ENCODE measurements at places on chromosomes 16 and 17.
A peak's percentile ranks its signal among the peaks of the same experiment; 100 is the strongest.

GRCh38 chr16:87459027-87459426 lies 33.8 kb downstream of the ZCCHC14 start:
- DNase-seq: no peak

DNA sequence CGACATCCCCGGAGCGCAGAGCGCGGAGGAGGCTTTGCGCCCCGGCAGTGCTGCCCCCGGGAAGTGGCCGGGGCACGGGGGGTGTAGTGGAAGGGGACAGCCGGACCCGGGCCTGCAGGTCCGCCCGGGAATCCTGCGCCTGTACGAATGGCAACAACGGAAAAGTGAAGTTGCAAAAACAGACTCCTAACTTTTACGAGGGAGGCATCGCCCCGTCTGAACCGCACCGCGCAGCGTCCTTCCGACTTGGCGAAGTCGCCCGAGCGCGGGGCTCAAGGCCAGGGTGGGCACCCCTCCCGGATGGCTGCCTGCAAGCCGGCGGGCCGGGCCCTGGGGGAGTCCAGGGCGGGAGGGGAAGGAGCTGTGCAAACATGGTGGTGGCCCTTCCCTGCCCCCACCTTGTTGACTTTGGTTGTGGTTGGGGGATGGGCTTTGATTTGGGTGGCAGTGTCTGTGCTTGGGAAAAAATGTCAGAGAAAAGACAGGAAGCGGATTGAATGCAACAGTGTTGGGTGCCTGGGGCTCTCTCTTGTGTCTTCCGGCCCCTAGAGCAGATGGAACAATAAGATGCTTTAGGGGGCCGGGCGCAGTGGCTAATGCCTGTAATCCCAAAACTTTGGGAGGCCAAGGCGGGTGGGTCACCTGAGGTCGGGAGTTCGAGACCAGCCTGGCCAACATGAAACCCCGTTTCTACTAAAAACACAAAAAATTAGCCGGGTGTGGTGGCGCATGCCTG lies 675 bp downstream of the RNF213 start:
- DNase-seq: no peak

DNA sequence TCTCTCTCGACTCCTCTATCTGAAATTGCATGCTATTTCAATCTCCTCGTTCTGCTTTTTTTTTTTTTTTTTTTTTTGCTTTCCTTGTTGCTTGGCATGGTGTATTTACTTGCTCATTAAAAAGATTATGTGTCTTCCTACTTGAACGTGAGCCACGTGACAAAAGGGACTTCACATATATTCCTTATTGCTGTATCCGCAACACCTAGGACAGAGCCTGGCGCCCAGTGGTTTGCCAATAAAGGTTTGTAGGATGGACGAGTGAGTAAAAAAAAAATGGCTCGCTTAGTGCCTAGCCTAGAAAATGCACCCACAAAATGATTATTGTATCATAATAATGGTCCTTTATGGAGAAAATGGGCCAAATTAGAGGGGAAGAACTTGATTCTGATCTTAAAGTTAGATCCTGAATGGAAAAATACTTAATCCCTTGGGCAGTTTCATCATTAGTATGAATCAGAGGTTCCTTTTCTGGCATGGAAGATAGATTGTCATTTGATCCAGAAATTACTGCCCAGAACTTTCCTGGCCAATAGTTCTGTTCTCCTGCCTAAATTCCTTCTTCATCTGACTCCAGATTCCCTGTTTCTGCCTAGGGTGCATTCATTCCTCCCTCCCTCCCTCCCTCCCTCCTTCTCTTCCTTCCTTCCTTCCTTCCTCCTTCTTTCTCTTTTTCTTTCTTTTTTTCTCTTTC lies 13.6 kb upstream of the TMEM220 start:
- DNase-seq: no peak

GRCh38 chr17:46766493-46767491 lies 51.7 kb downstream of the WNT3 start:
- DNase-seq: no peak

GRCh38 chr16:1152123-1152638 lies 725 bp upstream of the CACNA1H start:
- DNase-seq: no peak

- DNase-seq: no peak
These were observed 19.2 kb downstream of the GRIN2A start for GRCh38 chr16:10162981-10163380.

DNA sequence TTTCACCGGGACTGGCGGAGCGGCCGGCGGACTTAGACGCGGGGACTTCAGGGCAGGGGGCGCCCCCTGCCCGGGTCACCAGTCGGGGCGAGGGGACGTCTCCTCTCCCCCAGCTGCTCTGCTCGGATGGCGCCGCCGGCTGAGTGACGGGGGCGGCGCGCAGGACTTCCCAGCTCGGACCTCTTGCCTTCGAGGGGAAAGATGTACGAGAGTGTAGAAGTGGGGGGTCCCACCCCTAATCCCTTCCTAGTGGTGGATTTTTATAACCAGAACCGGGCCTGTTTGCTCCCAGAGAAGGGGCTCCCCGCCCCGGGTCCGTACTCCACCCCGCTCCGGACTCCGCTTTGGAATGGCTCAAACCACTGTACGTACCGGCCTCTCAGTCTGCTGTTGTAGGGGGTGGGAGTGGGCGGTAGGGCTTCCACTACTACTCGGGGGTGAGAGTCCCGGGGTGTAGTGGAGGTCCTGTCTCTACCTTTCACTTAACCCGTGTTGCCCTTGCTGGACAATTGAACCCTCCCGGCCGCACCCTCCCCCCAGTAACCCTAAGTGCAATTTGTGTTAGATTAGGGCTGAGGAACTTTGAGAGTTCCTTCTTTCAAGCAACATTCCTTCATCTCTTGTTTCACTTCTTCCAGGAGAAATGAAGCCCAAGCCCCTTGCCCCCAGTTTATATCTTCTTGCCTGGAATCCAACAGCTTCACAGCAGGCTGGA lies 21.9 kb downstream of the GJD3 start:
- DNase-seq: no peak

- no peak for DNase-seq
These were observed 16.0 kb downstream of the NDUFAF8 start for GRCh38 chr17:81254955-81255717.

DNA sequence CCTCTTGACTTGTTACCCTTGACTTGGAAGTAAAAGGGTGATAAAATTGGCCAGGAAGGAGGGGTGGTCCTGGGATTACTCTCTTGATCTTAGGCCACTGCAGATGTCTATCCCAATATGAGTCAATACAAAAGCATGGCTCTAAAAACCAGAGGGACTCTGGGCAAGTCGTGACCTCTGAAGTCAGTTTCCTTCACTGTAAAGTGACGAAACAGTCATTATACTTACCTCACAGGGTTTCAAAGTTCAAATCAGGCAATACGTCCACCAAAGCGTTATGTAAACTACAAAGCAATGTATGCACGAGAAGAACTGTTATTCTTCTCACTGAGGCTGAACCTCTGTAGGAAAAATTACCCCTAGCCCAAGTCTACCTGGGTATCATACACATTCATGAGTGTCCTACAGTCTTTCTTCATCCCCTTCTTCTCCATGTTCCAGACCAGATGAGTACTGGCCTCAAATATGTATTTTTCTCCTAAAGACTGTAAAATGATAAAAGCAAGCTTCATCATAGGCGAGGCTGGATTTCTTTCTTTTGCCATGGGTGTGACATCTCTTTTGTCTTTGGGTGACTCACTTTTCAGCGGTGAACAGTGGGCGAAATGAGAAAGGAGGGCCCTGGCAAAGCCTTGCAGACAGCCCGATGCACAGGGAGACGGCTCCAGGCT lies 34.5 kb upstream of the CLEC18B start:
- no peak for DNase-seq

DNA sequence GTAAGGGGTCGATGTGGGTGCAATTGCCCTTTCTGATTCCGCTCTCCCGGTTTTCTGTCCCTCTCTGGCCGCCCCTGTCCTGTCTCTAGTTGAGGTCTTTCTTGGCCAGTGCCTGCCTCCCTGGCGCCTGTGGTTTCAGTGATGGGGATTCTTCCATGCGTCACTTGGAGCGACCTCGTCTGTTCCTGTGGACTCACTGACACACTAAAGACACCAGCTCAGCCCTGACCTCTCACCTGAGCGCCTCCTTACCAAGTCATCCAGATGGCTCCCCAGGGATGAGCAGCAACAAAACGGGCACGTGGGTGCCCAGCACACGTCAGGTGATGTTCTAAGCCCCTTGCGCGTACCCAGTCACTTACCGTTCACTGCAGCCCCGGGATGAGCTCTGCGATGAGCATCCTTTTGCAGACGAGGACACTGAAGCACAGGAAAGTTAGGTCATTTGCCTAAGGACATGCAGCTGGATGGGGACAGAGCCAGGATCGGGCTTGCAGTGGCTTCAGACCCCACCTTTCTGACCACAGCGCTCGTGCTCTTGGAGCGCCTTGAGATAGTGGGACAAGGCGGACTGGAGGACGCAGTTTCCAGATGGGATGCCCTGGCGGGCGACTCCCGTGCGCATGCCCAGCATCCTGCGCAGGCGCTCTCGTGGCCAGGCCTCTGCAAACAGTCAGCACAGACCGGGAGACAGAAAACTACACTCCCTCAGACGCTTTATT lies 11.5 kb upstream of the LGALS3BP start:
- peak; percentile 53 for DNase-seq

- no peak for DNase-seq
These were observed 15.6 kb downstream of the PDK2 start for GRCh38 chr17:50110591-50111349.

DNA sequence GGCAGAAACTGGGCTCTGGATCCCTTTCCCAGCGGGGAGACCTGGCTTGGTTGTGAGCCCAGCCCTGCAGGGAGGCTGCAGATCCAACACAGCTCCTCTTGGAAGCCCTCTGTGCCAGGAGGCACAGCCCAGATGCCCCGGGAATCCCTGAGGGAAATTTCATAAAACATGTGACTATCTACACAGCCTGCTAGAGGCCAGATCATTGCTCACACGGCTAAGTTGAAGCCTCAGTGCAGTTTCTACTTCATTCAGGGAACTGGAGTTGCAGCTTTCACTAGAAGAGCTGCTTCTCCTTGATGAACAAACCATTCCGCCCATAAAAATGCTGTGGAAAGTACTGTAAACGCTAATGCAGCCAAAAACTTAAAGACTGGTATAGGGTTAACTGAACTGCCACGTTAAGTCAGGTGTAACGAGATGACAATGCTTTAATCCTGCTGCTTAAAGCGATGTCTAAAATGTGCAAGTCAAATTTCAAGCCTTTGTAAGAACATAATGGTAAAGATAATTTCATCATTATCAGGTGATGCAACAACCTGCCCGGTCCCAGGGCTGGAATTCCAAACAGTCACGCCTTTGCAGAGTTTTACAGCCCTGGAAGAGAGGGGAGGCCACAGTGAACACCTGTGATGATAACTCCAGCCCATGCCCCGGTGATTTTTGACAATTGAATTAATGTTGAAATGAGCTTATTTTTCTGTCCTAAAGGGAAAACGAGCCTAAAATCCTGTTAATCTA lies 172.5 kb downstream of the ZFHX3 start:
- no peak for DNase-seq

DNA sequence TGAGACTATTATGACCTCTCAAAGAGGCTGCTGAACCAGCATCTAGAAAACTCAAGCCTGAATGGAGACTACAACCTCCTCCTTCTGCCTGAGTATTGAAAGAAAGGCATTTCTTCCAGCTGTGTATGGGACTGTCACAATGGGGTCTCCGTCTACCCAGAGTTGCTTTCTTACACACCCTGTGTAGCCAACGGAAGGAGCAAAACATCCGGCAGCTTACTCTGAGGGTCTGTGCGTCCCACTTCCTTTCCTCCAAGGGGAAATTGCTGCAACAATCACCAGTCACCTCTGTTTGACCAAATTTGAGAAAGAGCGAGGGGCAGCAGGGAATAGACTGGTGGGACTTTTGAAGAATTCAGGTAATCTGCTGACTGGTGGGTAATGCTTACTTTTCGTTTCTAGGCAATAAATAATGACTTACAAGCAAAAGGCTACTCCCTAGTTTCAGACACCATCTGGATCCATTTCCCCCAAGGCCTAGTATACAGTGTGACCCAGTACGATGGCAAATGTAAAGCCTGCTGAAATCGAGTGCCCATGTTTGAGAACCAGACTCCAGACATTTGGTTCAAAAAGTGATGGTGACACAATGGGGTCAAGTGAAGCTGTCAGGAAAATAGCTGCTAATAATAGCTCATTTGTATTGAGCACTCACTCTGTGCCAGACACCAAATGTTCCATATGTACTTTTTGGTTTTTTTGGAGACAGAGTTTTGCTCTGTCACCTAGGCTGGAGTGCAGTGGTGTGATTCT lies 81.7 kb downstream of the YPEL2 start:
- DNase-seq: no peak

DNA sequence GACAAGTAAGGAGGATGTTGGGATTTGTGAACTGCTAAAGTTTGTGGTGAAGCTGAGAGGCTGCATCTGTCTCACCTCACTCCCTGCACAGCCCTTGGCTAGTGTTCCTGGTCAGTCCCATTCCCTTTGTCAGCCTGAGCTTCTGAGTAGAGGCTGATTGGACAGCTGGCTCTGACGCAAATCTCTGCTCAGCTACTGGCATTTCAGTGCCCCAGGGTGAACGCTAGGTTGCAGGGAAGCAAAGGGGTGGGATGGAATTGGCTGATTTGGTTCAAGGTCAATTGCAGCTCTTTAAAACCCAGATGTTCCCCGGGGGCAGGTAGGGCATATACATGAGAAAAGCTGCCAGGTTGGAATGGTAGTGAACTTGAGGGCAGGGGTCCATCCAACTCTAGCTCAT lies 23.1 kb upstream of the CNOT1 start:
- DNase-seq: no peak

GRCh38 chr16:85220125-85220839 lies 108.0 kb upstream of the CIBAR2 start:
- peak; percentile 94 for DNase-seq

DNA sequence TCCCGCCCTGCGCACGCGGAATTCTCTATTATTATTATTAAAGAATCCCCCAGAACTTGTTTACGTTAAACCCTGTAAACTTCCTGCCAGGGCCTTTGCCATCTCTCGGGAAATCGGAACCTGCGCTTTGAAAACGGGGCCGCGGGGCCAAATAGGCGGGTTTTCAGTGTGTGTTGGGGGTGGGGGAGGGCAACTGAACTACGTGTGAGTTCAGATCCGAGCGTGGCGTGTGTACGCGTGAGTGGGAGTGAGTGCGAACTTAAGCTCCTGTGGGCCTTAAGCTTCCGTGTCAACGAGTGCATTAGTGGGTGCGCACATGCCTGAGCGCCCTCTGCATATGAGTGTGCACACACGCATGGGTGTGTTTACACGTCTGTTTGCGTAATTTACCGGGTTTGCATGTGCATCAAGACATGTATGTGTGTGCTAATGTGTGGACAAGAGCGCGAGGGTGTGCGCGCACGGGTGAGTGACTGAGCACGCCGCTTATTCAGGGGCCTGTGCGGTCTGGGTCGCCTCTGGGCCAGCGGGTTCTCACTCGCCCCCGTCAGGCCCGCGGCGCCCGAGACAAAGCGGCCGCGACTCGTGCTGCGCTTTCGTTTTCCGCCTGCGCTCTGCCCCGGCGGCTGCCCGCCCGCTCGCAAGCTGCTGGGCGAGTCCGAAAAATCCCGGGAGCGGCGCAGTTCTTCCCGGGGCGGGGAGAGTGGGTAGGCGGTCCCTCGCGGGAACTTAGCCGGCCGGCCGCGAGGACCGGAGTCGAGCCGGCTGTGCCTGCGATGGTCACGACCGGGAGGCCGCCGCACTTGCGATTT lies 1.2 kb upstream of the FOXF1 start:
- no peak for DNase-seq

- DNase-seq: no peak
These were observed 6.3 kb downstream of the C17orf50 start for GRCh38 chr17:35766903-35767510.
